NCI-H2029 (cell line): ENCODE measurements at places on chromosomes 5 and 9.
A peak's percentile ranks its signal among the peaks of the same experiment; 100 is the strongest.

DNA sequence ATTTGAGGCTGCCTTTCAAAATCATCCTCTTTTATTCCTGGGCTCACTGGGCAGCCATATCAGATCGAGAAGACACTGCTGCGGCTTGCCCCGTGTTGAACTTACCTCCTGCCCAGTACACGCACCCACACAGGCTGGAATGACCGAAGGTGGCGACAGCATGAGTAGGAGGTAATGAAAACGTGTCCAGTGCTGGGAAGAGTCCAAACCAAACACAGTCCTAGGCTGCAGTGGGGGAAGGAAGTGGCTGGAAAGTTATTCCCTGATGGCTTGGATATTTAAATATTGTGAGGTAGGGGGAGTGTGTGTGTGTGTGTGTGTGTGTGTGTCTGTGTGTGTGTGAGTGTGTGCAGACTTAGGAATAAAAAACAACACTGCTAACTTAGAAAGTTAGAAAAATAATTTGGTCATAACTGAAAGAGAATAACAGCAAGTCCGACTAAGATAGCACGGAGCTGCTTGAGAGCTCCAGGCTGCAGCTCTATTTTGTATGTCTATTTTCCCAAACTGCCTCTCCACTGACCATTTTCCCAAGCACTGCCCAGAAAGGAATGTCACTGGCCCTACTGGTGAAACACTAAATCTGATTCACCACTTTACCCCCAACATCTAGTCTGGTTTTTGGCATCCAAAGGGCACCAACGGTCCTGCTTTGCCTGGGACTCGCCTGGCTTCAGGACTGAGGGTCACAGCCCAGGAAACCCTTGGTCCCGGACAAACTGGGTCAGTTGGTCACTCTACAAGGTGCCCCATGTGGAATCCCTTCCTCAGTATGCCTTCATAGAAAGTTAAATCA is 41.2 kb downstream of the ANKH start:
- DNase-seq = no peak

DNA sequence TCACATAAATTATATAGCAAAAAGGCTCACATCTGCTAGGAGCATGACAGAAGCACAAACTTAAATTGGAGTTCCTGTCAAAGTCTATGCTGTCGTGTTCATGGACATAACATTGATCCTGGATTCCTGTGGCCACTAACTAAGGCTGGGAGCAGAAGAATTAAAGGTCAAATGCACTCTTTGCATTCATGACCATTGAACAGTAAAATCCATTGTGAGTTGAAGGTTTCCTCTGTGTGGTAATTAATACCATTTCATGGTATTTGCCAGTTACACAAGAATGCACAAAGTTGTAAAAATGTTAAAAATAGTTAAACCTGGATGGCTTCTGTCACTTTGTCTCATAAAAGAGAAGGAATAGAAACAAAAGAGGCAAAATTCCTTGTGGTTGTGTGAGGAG is 242.6 kb downstream of the NPR3 start:
- no peak for DNase-seq

GRCh38 chr9:127977884-127978647 is 2.7 kb downstream of the EEIG1 start:
- DNase-seq = peak; percentile 30

GRCh38 chr9:134441227-134442084 is 115.2 kb downstream of the RXRA start:
- no peak for DNase-seq

- no peak for DNase-seq
Measured at GRCh38 chr9:95429096-95429495, 87.7 kb downstream of the PTCH1 start.

DNA sequence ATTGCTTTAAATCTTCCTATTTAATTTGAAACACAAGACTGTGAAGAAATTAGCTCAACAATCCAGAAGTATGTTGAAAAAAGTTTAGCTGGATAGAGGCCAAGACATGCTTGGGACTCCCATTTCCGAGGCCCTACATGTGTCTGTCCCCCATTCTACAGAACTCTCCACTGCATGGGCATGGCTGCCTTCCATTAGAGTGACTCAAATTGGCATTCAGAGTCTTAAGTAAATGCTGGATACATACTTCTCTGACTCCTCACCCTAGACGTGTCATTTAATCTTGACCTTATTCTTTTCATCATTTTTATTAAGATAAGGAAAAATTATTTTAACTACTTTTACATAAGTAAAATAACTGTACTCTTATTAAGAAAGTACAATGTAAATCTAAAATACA is 530.4 kb upstream of the CDH9 start:
- DNase-seq = no peak

DNA sequence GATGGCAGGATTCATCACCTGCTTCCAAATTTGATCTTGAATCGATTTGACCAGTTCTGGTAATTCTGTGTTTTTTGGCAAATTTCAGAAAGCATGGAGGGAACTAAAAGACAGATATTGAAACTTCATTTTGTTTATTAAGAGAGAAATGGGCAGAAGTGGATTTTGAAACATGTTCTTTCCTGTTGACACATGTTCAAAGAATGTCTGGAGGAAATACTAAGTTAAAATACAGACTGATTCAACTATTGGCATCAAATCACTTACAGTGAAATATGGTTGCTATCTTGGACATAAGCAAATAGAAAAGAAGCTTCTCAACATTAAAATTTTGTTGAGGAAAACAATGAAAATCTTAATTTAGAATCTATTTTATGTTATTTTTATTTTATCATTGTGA is 19.3 kb upstream of the GZMK start:
- no peak for DNase-seq

DNA sequence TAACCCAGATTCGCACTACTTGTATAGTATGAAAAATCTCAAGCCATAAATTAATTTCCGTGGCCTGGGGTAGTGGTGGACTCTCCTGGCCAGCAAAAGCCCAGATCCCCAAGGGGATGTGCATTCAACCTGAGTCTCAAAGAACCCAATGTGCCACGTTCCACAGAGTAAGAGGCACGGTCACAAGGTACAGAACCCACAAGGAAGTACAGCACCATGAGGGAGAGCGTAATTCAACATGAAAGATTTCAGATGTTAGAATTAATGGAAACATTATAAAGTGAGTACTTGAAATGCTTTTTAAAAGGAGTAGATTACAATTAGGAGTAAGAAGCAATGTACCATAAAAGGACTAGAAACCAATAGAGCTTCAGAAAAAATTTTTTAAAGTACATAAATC is 23.4 kb downstream of the SRD5A1 start:
- DNase-seq = no peak

GRCh38 chr9:77853716-77854115 is 177.9 kb downstream of the GNAQ start:
- DNase-seq = no peak

DNA sequence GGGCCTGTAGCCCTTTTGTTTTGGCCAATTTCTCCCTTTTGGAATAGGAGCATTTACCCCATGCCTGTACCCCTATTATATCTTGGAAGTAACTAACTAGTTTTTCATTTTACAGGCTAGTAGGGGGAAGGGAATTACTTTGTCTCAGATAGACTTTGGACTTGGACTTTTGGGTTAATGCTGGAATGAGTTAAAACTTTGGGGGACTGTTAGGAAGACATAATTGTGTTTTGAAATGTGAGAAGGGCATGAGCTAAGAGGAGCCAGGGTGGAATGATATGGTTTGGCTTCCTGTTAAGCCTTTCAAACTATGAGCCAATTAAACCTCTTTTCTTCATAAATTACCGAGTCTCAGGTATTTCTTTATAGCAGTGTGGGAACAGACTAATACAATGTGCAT is 168.1 kb downstream of the FGF1 start:
- DNase-seq = no peak

GRCh38 chr5:170225326-170226128 is 7.3 kb upstream of the C5orf58 start:
- DNase-seq = peak; percentile 23

DNA sequence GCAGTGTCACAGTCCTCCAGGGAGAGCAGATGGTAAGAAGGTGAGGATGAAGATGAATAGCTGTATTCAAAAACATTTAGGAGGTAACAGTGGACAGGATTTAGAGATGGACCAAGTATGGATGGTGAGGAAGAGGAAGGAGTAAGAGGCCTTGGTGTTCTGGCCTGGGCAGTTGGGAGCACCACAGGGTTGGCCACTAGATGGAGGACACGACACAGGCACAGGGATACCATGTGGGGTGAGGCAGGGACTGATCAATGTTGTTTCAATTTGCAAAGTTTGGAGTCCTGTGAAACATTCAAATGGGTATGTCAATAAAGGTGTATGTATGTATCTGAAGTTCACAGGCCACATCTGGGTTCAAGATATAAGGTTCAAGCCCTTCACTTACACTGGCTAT is 141.1 kb upstream of the RASEF start:
- no peak for DNase-seq

DNA sequence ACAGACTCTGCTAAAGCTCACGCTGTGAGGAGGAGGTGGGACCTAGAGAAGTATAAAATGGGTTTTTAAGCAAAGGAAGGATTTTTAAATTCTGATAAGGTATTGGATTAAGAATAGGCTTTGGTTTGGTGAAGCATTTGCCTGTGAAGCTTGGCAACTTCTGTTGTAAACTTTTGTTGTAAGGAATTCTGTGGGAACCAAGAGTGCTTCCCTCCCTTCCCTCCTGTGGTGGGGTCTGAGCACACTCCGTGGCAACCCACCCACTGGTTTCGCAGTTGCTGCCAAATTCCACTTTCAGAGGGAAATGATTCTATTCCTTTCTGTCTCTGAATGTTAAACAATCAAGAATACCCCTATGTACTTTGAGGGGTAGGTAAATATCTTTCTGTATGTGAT is 28.6 kb upstream of the GTF2H2C start:
- DNase-seq = no peak

DNA sequence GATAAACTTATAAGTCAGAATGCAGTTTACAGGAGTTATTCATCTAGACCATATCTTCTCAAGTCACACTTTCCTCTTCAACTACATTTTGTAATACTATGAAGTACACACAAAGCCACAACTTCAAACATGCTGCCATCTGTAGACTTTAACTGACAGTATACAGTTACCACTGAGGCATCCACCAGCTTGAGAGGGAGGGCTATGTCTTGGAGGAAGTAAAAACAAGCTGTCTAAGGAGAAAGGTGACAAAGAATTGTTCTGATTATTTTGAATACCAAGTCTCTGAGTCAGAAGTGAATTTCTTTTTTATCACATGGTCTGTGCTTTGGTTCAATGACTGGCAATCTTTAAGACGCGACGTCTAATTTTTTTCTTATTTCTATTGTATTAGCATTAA is 97.6 kb upstream of the CDH10 start:
- no peak for DNase-seq

DNA sequence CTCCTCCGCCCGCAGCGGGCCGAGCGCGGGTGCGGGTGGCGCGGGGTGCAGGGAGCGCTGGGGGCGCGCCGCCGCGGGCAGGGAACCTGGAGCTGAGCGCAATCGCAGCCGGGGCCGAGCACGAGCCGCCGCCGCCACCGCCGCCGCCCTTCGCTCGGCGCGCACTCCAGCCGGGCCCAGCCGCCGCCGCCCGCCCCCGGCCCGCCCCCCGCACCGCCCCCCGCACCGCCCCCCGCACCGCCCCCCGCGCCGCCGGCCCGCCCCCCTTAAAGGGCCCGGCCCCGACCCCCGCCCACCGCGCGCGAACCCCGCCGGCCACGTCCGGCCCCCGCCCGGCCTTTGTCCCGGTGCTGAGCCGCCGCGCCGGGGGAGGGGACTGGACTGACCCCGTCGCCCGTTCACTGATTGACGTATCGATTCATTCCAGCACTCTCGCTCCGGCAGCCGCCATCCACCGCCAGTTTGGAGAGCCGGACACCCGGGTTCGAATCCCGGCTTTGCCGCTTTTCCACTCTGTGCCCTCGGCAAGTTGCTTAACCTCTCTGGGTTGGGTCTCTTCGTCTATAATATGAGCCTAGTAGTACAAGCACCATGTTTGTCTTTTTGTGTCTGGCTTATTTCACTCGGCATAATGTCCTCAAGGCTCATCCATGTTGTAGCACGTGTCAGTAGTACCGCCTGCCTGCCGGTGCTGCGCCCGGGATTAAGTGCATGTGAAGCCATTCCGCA is at the start of gene SH3PXD2B:
SH3PXD2B (minus strand) TSS at position 168 of the 729 bp plus-strand sequence. CDS start 173 bp downstream, outside the sequence.
- peak; percentile 43 for DNase-seq

DNA sequence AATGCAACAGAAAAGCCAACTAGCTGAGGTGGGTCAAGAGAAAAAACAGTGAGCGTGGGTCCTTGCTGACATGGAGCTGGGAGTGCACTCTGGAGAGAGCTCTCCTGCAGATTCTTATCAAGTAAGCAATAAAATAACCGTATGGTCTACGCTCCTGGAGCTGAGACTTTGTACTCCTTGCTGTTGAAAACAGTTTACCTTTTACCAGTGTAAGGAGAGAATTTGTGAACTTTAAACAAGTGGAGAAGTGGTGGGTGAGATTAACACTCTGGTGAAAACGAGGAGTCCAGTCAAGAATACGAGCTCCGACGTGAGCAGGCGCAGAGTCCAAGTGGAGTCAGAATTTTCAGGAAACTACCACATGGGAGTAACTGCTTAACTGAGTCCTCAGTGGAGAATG is 156.1 kb upstream of the ERCC6L2 start:
- no peak for DNase-seq

- DNase-seq = no peak
Measured at GRCh38 chr9:69308206-69308931, 16.6 kb upstream of the ENTREP1 start.

GRCh38 chr5:891837-892393 is 686 bp downstream of the BRD9 start:
- no peak for DNase-seq

GRCh38 chr9:124694414-124695279 is 76.5 kb downstream of the NR6A1 start:
- no peak for DNase-seq

GRCh38 chr5:133974142-133974541 is 5.7 kb upstream of the C5orf15 start:
- DNase-seq = no peak

DNA sequence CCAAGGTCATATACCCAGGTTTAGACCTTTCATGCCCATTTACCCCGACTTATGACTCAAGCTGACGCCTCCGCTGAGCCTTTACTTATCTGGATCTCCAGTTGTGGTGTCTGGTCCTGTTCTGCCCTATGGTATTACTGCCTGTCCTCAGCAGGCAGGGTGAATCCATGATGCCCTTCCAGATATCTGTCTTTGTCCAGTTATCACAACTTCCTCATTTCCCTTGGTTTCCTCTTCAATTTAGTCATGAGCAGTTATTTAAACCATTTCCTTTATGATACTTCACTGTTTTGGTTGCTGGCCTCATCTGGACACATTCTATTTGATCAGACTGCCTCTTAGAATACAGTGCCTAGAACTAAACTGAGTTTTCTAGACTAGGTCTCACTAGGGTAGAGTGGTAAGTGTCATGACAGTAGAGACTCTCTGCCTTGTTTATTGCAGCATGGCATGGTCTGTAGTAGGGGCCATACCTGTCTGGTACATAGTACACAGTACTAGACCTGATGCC is 93.3 kb downstream of the MELK start:
- no peak for DNase-seq

DNA sequence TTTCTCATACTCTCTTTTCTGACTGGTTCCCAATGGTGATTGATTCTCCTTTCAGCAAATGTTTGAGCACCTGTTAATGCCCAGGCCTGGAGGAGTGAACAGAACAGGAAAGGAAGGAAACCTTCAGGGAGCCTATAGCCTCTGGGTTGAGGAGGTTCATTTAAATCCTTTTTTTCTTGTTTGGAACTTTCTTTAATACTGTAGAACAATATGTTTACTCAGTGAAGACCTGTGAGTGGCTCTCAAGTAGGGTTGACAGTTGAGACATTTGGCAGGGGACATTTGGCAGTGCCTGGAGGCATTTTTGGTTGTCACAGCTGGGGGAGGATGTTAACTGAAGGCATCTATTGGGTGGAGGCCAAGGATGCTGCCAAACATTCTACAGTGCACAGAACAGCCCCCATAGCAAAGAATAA is 6.1 kb upstream of the FAM120AOS start:
- DNase-seq = peak; percentile 34
